CD4-positive, alpha-beta T cell treated with Interleukin-15 for 4 hours (primary cell): ENCODE measurements at places on chromosomes 16 and 17.

DNA sequence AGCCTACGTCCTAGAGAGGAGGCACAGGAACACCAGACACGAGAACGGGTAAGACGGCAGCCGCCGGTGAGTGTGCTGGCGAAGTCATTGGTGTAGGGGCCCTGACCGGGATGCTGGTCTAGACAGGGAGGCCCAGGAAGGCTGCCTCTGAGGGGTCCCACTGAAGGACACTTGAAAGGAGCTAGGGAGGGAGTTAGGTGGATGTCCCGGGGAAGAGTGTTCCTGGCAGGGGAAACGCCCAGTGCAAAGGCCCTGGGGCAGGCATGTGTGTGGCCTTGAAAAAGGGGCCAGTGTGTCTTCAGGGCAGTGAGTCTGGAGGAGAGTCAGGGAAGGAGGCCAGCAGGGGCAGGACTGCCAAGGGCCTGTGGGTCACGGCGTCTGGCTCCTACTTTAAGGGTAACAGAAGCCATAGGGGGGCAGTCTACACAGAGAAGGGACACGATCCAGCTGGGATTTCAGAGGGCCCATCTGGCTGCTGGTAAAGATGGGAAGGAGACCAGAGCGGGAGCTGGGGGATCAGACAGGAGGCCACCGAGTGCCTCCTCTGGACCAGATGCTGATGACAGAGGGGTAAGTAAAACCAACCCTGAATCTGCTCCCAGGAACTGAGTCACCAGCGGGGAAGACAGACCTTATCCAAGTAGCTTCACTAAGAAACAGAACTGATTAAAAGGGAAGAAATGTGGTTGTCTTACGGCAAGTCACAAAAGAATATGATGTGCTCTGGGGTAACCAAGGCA lies 115.9 kb downstream of the LITAF start:
- DNase-seq = no peak

- DNase-seq = no peak
Observed at GRCh38 chr17:75313941-75314551, 24.8 kb upstream of the SLC25A19 start.

GRCh38 chr17:66417300-66417719 lies 114.9 kb downstream of the PRKCA start:
- DNase-seq = no peak

DNA sequence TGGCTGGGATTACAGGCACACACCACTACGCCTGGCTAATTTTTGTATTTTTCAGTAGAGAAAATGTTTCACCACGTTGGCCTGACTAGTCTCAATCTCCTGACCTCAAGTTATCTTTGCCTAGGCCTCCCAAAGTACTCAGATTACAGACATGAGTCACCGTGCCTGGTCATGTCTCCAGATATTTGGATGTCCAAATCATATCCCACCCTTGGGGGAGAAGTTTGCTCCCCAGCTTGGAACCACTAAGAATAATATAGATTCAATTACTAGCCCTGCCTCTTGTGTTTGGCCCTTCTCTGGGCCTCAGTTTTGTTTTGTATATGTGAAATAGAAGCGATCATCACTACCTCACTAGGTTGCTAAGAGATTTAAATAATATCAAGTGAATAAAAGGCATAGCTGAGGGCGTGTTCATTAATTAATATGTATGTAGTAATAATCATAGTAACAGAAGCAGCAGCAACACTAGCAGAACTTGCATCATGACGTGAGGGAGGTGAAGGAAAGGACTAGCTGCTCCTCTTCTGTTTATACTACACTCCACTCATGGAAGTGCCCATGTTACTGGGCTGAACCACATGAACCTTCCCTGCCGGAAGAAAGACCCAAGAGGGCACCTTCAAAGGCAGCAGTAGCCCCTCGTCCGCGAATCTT lies 253.6 kb upstream of the XYLT1 start:
- no peak for DNase-seq

DNA sequence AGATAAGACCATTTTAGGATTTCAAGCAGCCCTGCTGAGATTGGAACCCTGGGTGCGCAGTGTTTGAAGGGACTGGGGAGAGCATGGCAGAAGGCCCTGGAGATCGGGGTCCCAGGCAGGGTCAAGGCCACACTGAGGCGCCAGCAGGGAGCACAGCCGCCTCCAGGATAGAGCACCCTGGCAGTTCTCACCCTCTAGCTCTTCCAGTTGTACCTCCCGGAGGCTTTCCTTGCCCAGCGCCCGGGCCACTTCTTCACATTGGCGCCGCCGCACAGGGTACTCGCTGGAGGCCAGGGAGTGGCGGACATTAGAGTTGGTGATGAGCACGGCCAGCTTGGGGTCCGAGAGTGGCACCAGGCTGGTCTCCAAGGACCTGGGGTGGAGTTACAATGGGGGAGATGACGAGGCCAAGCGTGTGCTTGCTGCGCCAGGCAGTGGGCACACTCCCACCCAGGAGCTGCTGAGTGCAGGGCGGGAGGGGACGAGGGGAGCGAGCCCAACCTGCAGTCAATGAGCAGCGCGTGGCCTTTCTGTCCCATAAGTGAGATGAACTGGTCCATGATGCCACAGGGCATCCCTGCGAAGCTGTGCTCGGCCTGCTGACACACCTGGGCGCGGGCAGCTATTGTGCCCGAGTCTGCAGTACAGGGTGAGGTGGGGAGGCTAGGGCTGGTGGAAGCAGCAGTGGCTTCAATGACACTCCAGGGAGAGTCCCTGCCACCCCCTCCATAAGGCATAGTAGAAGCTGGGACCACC lies 2.3 kb downstream of the GALK1 start:
- no peak for DNase-seq

DNA sequence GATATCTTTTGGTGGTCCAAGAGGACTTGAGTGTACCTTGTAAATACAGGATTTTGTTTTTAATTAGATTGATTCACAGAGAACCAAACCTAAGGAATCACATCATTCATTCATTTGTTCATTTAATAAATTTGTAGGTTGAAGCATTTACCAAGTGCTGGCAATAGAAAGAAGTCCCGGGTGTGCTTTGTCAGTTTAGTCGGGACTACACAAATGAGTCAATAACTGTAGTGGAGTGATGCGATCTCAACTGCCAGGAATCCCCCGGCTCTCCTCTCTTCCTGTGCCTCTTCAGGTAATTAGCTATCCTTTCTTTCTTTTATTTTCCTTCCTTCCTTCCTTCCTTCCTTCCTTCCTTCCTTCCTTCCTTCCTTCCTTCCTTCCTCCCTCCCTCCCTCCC lies 1.4 kb upstream of the WWOX start:
- DNase-seq = no peak

GRCh38 chr17:83143817-83144231 lies 64.4 kb downstream of the METRNL start:
- DNase-seq = no peak

- no peak for DNase-seq
Observed at GRCh38 chr17:63754046-63754445, 12.4 kb upstream of the STRADA start.

- DNase-seq = no peak
Observed at GRCh38 chr16:87407511-87408112, 15.5 kb downstream of the MAP1LC3B start.

DNA sequence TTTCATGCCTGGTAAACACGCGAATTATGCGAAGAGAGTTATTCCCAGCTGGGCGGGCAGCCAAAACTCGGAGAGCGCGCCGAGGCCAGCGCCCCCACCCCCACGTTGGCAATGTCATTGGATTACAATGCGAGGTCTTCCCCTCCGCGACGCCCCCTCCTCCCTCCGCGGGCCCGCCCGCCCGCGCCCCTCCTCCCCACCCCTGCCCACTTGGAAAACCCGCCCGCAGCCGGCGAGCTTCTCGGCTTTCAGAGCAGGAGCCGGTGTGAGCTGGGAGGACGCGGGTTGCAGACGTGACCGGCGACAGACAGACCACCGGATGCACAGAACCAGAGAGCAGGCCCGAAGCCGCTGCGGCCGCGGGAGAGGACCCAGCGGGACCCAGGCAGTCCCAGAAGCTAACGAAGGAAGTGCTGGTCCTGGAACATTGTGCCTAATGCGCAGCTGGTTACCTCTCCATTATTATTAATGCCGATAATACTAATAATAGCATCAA lies 4.0 kb downstream of the NOG start:
- DNase-seq = no peak

GRCh38 chr17:66952031-66952524 lies 12.4 kb upstream of the CACNG4 start:
- no peak for DNase-seq

DNA sequence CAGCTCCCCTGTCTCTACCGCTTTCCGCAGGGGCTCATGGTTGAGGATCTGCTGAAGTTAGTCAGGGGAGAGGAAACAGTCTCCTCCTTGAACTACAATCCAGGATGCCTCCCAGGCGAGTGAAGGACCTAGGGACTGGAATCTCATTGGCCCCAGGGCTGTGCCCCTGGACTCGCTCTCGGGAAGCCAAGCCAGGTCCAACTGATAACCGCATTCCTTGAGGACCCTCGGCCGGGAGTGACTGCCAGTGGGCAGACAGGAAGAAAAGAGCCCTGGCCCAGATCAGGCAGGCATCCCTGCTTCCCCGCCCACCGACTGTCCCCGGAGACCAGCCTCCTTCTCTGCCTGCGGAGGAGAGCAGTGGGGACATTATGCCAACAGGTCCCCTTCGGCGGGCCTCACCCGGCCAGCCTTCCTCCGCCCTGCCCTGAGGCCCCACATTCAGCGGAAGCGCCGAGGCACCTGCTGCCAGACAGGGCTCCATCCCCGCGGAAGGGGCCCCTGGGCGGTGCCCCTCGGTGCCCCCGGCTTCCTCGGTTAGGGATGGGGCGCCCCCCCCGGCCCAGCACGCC lies 776 bp downstream of the LRRC75A start:
- DNase-seq = no peak

DNA sequence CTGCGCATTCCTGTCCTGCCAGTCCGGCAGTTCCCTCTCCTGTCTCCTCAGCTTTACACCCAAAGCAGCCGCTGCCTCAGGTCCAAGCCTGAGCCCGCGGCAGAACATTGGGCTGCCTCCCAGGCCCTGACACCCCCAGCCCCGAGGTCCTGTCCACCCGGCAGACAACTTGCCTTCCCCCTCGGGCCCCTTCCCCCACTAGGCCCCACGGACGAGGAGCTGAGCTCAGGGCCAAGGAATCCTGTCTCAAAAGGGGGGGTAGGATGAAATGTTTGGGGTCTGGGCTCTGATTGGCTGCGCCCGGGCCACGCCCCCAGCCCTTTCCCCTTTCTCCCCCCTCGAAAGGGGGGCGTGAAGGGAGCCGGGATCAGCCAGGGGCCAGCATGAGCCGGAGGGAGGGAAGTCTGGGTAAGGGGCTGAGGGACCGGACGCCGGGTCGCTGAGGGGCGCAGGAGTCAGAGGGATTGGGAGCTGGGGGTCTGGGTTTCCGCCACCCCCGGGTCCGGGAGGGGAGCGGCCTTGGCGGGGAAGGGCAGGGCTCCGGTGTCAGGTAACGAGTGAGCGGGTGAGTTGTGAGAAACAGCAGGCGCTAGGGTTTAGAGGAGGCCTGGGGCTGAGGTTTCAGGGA lies at the start of gene CTF1:
Gene CTF1, plus strand, starts transcription at position 354 of the 628 bp plus-strand sequence. Its CDS starts 30 bp downstream, at position 384.
- no peak for DNase-seq

GRCh38 chr16:66928702-66929388 lies 3.5 kb upstream of the RRAD start:
- DNase-seq = peak; percentile 19
